Urothelium cell line (cell line): ENCODE measurements at places on chromosomes 7 and 10.

DNA sequence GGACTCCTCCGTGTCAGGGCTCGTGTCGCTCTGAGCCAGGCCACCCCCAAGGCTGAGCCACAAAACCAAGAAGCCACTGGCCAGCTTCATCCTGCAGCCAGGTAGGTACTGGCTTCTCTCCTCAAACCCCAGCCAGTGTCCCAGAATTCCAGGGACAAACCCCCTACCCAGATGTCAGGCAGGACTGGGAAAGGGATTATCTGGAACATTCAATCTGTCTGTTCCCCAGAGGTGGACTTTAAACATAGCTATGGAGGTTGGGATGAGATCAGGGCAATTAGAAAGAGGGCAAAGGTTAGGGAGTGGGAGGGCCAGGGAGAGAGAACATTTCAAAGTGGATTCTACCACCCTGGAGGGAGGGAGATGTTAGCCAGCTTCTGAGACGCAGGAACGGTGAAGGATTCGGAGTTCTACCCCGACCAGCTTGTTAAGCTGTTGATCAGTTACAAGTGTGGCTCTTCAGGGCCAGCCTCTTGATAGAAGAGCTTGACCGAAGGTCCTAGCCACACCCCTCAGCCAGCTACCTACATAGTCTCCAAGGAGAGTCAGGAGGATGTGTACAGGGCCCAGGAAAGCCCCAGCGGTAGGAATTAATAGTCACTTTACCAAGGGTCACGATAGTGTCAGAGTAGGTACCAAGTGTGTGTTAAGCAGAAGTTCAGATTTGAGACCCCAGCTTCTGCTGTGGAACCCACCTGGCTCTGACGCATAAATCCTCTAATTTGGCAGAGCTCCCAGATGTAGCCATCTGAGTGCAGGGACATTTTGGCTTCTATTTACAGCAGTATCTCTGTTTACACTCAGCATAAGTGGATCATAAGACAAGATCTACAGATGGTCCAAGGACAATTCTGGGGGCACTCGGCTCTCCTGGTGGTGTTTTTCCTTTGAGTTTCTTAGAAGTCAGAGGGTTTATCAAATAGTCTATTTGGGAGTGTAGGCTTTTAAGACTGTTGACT is at the start of gene PLA2G12B:
Gene PLA2G12B, minus strand, starts transcription at position 211 of the 959 bp plus-strand sequence. Its CDS starts 121 bp downstream, at position 90.
- DNase-seq, result no peak

GRCh38 chr10:133229265-133230043 is 563 bp upstream of the UTF1 start:
- no peak for DNase-seq

- no peak for DNase-seq
Measured at GRCh38 chr7:91553410-91553895, 289.2 kb downstream of the FZD1 start.

GRCh38 chr10:69512901-69513300 is 60.3 kb downstream of the NEUROG3 start:
- DNase-seq, result no peak

GRCh38 chr10:76015245-76015644 is 583.8 kb downstream of the LRMDA start:
- DNase-seq, result no peak

DNA sequence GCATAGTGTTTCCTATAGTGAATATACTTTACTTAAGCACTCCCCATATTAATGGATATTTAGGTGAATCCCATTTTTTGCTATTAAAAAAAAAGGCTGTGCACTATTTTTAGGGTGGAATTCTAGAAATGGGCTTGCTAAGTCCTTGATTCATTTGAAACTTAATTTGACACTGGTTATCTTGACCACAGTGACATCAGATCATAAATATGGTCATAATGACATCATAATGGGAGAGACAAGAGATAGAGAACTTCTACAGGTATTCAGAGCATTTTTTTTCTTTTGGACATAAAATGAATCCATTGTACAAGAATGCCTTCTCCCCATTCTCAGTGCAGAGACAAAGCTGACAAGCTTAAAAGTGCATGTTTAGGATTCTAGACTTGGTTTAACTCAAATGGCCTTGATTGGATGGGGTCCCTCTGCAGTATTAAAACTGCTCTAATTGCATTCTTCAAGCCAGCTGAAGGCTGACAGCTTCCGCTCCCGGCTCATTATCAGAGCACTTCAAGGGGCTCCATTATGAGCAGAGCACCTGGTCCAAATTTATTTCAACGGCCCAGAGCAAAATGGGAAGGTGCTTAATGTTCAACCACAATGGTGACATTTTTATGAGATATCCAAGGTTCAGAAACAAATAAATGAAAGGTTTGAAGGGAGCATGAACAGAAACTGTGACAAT is 104.8 kb downstream of the JAZF1 start:
- DNase-seq, result no peak

- no peak for DNase-seq
Measured at GRCh38 chr10:62636825-62637248, 167.7 kb upstream of the ADO start.

DNA sequence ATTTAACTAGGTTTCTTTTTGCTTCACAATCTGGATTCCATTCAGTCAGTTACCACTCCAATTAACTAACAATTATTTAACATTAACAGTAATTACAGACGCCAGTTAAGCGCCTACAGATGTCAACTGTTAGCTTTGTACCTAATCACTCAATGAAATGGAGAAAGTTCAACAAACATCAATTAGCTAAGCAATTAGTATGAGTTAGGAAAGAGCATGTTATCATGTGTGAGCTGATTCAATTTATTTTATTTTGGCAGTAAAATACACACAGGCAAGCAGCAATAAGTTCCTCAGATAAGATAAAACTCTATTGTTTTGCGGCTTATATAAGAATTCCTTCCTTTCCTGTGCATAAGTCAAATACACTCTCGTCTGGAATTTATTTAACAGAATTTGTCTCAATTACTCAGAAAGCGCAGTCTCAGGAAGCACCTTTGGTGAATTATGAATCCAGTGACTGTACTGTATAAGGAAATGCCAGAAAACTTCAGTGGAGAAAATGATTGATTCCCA is 427.1 kb upstream of the GALNT17 start:
- DNase-seq, result no peak

GRCh38 chr10:97043563-97043855 is 142.2 kb downstream of the SLIT1 start:
- no peak for DNase-seq

DNA sequence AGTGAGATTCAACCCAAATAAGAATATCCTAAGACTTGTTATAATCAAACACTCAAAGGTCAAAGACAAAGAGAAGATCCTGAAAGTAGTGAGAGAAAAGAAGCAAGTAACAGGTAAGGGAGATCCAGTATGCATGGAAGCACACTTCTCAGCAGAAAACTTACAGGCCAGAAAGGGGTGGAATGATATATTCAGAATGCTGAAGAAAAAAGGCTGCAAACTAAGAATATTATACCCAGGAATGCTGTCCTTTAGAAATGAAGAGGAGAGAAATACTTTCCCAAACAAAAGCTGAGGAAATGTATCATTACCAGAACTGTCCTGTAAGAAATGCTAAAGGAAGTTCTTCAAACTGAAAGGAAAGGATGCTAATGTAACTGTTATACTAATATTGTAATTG is 12.6 kb upstream of the ZNF746 start:
- DNase-seq, result no peak
